ENCODE measurements at places on chromosomes 7 and 10. TPM values are rescaled to one million over a fixed set of nuclear protein-coding genes. Genes with fewer than 3 reads are reported as not detected.

GRCh38 chr10:124588736-124589490, 127.3 kb downstream of the LHPP start:
- no peak overlapping the region for H3K4me3 ChIP-seq
- no peak for DNase-seq
- no peaks in the 10 kb centered on the region for H3K36me3 ChIP-seq
- H3K4me1 ChIP-seq = no peaks in the 10 kb centered on the region
- H3K27ac ChIP-seq = no peak overlapping the region
- H3K27me3 ChIP-seq = peaks cover 3% of the 10 kb centered on the region

AVPI1 gene
- total RNA-seq = 0.66 TPM

SEMA4G gene
- 0.31 TPM for total RNA-seq

- no peak overlapping the region for H3K4me3 ChIP-seq
- no peak for DNase-seq
- no peak overlapping the region for H3K27ac ChIP-seq
- no peaks in the 10 kb centered on the region for H3K36me3 ChIP-seq
Measured at GRCh38 chr10:77422491-77423338, 214.9 kb downstream of the KCNMA1 start.

MRLN gene
- total RNA-seq = 0.23 TPM

DNA sequence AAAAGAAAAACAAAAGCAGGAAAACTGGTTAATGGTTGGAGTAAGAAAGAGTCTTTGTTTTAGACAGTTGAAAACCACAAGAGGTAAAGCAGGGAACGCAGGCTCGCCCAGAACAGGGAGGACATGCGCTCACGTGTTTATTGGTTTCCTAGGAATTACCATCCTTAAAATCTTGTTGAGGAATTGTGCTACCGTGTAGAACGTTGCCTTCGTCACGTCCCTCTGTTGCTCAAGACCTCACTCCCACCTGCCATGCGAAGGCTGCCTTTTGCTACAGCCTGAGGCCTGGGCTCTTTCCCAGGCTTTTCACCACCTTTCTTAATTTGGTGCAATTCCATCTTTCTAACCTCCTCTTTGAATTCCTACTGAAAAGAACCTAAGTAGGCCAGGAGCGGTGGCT, 61.6 kb upstream of the CAMK1D start:
- H3K4me1 ChIP-seq = no peaks in the 10 kb centered on the region
- H3K4me3 ChIP-seq = no peak overlapping the region
- H3K36me3 ChIP-seq = no peaks in the 10 kb centered on the region

OR9A2 gene
- not detected for total RNA-seq

TMEM248 gene
- 83.6 TPM for total RNA-seq

DNA sequence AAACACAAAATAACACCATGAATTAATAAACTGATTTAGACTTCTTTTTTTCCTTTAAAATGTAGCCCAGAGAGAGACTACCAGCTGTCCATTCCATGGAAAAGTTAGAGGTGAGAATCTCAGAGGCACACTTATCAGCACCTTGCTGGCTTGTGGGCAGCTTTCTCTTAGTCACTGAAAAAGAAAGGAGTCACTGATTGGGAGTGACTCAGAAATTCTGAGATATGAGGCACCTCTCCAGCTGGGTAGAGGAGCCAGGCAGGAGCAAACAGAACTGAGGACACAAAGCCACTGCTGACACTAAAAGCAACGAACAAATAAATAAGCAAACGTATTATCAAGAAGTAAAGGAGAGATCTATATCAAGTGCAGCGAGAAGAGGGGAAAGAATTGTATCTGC, 310.6 kb downstream of the PARD3 start:
- no peak overlapping the region for H3K4me3 ChIP-seq
- H3K4me1 ChIP-seq = no peaks in the 10 kb centered on the region
- H3K36me3 ChIP-seq = no peaks in the 10 kb centered on the region
- no peaks in the 10 kb centered on the region for H3K27me3 ChIP-seq

GRCh38 chr10:29063806-29064644, 224.8 kb upstream of the LYZL1 start:
- no peak for DNase-seq
- no peaks in the 10 kb centered on the region for H3K36me3 ChIP-seq

- no peak for DNase-seq
- H3K27me3 ChIP-seq = no peaks in the 10 kb centered on the region
- H3K4me1 ChIP-seq = no peaks in the 10 kb centered on the region
- no peak overlapping the region for H3K4me3 ChIP-seq
- no peaks in the 10 kb centered on the region for H3K36me3 ChIP-seq
Measured at GRCh38 chr10:57482259-57482658, 785.4 kb downstream of the IPMK start.

POLD2 gene
- 250 TPM for total RNA-seq

DEPP1 gene
- total RNA-seq = 5.3 TPM

DNA sequence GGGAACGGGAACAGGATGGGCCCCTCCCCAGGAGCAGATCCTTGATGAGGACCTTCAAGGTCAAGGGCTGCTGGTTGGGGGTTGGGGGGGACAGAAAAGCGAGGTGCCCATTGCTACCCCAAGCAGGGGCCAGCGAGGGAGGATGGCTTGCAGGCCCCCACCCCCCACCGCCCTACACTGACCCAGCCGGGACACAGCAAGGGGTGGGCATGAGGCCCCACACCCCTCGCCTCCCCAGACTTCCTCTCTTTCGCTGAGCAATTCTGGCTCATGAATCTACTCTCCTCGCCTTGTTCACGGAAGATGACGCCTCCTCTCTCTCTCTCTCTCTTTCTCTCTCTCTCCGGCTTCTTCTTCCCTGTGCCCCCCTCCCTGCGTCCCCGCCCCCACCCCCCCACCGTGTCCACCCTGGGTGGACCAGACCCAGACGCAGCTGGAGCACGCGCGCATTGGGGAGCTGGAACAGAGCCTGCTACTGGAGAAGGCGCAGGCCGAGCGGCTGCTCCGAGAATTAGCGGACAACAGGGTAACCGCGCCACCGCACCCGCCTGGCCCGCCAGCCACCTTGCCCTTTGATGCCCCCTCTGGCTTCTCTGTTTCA, 81.1 kb upstream of the GTF2IRD1 start:
- H3K36me3 ChIP-seq = no peaks in the 10 kb centered on the region
- no peak overlapping the region for H3K4me3 ChIP-seq
- H3K4me1 ChIP-seq = no peaks in the 10 kb centered on the region
- no peak overlapping the region for H3K27ac ChIP-seq
- no peak for DNase-seq

DNA sequence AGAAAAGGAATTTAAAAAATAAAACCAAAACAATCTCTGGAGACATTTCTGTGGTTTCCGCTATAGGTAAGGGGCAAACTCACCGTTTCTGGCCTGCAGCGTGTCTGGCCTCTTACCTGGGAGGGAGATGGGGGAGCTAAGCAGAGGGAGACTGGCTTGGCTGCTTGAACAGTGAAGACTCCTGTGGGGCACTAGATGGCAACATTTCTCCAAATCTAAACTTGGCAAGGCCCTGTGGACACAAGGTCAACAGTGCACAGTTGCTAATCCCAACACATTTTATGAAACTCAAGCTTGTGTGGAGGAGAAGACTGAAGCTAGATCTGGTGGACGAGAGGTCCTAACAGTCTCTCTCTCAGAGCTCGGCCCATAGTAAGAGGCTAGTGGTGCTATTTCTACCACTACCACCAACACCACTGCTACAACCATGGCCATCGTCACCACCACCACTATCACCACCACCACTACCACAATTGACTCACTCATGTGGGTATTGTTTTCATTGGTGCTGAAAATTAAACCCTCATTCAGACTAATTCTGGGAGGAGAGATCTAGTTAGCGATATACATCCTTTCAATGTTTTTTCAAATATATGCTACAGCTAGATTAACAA, 28.4 kb upstream of the CDHR3 start:
- DNase-seq = no peak
- no peaks in the 10 kb centered on the region for H3K36me3 ChIP-seq
- H3K27me3 ChIP-seq = peaks cover 18% of the 10 kb centered on the region
- H3K27ac ChIP-seq = no peak overlapping the region
- H3K4me1 ChIP-seq = peaks cover 6% of the 10 kb centered on the region

CNPY1 gene
- total RNA-seq = not detected

DNA sequence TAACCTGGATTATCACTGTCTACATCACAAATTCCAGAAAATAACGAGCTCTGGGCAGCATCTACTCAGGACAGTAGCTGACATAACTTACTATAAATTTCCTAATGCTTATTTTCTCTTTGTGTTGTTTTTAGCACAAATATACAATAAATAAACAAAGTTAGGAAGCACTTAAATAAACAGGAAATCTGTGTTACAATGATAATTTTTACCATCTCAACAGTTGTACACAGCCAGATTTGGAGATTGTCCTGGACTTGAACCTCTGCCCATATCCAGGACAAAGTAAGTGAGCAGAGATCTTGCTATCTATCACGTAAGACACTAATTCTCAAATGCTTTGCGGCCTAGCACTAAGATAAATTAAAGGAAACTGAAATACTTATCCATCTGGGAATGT, 48.7 kb downstream of the TSPAN12 start:
- no peak overlapping the region for H3K27ac ChIP-seq
- no peak overlapping the region for H3K4me3 ChIP-seq
- DNase-seq = no peak
- no peaks in the 10 kb centered on the region for H3K36me3 ChIP-seq
- H3K27me3 ChIP-seq = peaks cover 6% of the 10 kb centered on the region

DNA sequence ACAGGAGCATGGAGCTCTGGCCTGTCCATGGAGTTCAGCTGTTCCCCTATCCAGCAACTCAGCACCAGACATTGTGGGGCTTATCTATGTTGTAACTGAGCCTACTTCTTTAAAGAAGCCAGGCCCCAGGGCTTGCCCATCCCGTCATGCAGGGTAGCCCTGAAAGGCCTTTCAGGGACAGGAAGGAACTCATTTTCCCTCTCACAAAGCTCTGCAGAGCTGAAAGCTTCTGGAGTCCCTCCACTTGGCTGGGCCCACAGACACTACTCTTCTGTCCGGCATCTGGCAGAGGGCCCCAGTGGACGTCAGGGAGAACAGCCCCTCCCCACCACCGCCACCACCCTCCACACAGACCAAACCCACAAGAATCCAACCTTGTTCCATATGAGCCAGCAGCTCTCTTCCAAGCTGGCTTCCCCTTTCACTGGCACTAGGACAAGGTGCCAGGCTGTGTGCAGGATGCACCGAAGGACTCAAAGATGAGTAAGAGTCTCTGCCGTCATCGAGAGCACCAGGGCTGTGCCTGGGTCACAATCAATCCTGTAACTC, 33.1 kb downstream of the DENND2A start:
- no peak overlapping the region for H3K4me3 ChIP-seq
- no peaks in the 10 kb centered on the region for H3K36me3 ChIP-seq
- H3K27me3 ChIP-seq = no peaks in the 10 kb centered on the region
- no peak for DNase-seq
- no peak overlapping the region for H3K27ac ChIP-seq

DNA sequence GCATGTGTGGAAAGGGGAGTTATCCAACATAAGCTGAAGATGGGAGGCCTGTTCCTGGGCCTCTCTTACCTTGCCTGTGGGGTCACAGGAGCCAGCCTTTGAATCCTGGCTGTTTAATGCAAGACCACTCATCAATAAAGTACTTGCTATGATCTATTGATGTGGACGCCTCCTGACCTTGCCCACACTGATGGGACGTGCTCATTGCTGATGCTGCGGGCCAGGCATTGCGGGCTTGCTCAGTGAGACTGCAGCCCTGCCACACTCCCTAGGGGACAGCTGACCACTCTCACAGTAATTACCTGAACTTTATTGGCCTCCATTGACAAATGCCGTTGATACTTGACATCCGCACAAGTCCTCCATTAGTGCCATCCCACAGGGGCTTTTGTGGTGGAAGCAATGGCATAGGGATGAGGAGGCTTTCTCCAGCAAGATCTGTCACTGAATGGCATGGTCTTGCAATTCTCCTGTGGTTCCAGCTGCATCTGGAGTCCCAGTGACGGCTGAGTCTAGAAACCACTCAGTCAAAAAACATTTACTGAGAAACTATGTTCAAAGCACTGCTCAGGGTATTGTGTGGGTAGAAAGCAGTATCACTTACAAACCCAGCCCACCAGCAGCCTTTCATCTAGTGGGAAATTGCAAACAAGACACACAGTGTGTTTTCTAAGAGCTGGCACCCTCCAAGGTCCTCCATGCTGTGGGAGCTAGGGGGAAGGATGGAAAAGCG, 135.1 kb upstream of the YAE1 start:
- H3K4me3 ChIP-seq = no peak overlapping the region
- no peak for DNase-seq
- H3K36me3 ChIP-seq = no peaks in the 10 kb centered on the region
- H3K4me1 ChIP-seq = no peaks in the 10 kb centered on the region

HGF gene
- total RNA-seq = not detected

CACNB2 gene
- 0.13 TPM for total RNA-seq

- peaks cover 2% of the 10 kb centered on the region for H3K27me3 ChIP-seq
- no peak for DNase-seq
- H3K36me3 ChIP-seq = no peaks in the 10 kb centered on the region
- no peaks in the 10 kb centered on the region for H3K4me1 ChIP-seq
- H3K4me3 ChIP-seq = no peak overlapping the region
Measured at GRCh38 chr7:6502886-6503285, 48.4 kb downstream of the GRID2IP start.

- no peak overlapping the region for H3K4me3 ChIP-seq
- H3K27ac ChIP-seq = no peak overlapping the region
- DNase-seq = no peak
- H3K36me3 ChIP-seq = no peaks in the 10 kb centered on the region
- peaks cover 23% of the 10 kb centered on the region for H3K27me3 ChIP-seq
Measured at GRCh38 chr10:27380929-27381358, 123.2 kb upstream of the RAB18 start.
